Activated CD4-positive, alpha-beta T cell treated with anti-CD3 and anti-CD28 coated beads, Interleukin-2, amount 10 ng/mL, durations not matched to agents 24 days and 14 days (primary cell): ENCODE measurements at places on chromosomes 5 and 9. TPM values are rescaled to one million over a fixed set of nuclear protein-coding genes. Genes with fewer than 3 reads are reported as not detected.

GRCh38 chr5:1182633-1183423 is 18.6 kb upstream of the SLC6A19 start:
- H3K36me3 ChIP-seq, result no peaks in the 10 kb centered on the region
- DNase-seq, result no peak
- no peak overlapping the region for H3K4me3 ChIP-seq

DNA sequence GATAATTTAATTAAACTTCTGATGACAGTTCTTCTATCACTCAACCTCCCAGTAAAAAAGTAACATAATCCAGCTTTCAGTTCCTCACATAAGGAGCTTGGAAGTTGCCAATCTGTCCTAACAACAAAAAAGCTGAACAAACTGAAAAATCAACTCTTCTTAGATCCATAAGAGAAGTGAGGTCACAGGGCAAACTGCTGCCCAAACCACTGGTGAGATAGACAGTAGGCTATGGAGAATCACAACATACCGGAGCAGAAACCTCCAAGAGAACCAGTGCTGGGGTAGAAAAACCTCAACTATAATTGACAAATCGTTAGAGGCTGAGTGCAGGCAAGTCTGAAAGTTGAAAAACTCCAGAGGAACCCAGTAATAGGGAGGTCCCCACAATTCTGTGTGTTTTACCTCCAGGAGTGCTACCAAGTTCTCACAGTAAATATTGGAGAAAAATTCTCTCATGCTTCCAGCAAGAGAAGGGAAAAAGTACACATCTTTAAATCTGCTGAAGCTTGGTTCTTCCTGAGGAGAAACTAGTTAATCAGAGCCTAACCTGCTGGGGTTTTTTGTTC is 300.0 kb downstream of the PDE4D start:
- peak overlapping the region; percentile 39 for H3K27ac ChIP-seq
- no peak for DNase-seq
- H3K36me3 ChIP-seq, result no peaks in the 10 kb centered on the region
- H3K4me1 ChIP-seq, result peaks cover 16% of the 10 kb centered on the region
- no peak overlapping the region for H3K4me3 ChIP-seq
- peaks cover 4% of the 10 kb centered on the region for H3K27me3 ChIP-seq

- peaks cover 29% of the 10 kb centered on the region for H3K36me3 ChIP-seq
- H3K4me1 ChIP-seq, result peaks cover 35% of the 10 kb centered on the region
- H3K27ac ChIP-seq, result no peak overlapping the region
- no peak for DNase-seq
- H3K4me3 ChIP-seq, result no peak overlapping the region
Measured at GRCh38 chr9:79575547-79575946, 3.8 kb downstream of the TLE4 start.

- H3K27me3 ChIP-seq, result no peaks in the 10 kb centered on the region
- H3K4me1 ChIP-seq, result peaks cover 15% of the 10 kb centered on the region
- peak overlapping the region; percentile 73 for H3K27ac ChIP-seq
- peak overlapping the region; percentile 40 for H3K4me3 ChIP-seq
- peaks cover 2% of the 10 kb centered on the region for H3K36me3 ChIP-seq
Measured at GRCh38 chr9:5493679-5494511, 16.4 kb upstream of the PDCD1LG2 start.

DNA sequence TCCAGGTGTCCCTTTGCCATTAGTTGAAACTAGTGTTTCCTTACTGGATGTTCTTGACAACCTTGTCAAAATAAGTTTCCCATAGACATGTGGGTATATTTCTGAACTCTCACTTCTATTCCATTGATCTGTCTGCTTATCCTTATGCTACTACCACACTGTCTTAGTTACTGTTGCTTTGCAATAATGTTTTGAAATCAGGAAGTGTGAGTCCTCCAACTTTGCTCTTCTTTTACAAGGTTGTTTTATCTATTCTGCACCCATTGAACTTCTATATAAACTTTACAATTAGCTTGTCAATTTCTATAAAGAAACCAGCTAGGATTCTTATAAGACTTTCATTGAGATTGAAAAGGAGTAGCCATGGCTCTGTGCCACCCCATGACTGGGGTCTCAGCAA is 24.3 kb downstream of the CD14 start:
- H3K36me3 ChIP-seq, result no peaks in the 10 kb centered on the region
- DNase-seq, result no peak
- H3K27me3 ChIP-seq, result peaks cover 5% of the 10 kb centered on the region
- no peak overlapping the region for H3K27ac ChIP-seq
- no peak overlapping the region for H3K4me3 ChIP-seq
- H3K4me1 ChIP-seq, result peaks cover 7% of the 10 kb centered on the region

DNA sequence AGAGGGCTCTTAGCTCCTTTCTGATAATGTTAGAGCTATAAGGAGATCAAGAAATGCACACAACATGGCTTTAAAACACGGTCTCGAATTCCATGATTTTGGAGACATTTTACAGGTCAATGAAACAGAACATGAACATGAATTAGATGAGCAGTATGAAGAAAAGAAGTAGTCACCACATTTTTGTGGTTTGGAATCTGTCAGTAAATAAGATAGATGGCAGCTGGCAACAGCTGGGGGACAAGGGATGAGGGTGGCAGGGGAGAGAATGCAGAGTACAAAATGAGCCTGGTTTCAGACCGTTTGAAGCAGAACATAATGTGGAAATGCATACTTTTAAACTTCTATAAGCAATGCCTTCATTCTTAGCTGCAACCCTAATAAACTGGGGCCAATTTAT is 107.1 kb downstream of the OXCT1 start:
- H3K4me3 ChIP-seq, result no peak overlapping the region
- peaks cover 12% of the 10 kb centered on the region for H3K4me1 ChIP-seq
- H3K27ac ChIP-seq, result no peak overlapping the region
- no peaks in the 10 kb centered on the region for H3K27me3 ChIP-seq

DNA sequence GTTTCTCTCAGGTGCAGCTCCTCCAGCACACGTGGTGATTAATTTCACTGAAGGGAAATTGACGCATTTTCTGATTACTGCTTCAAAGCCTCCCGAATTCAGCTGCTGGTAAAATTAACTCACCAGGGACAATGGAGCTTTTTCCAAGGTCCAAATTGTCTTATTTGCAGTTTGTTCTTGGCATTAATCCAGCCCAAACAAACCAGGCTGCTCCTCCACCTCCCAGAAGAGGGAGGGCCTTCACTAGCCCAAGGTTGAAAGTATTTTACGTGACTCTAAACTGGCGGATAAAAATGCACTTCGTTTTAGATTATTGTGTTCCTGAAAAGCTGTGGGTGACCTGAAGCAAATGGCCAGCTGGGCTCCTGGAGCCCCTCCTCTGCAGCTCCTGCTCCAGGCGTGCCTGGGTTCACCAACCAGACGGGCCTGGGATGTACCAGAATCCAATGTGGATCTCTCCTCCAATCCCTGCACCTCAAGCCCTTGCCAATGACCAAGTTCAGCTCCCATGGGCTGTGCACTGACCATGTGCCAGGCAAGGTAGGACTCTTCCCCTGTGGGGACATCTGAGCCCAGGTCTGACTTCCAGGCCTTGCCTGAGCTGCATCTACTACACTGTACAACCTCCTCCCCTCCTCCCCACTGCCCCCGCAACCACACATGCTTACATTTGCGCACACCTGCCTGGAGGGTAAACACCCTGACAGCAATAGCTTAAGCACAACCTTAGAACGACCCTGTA is 193.4 kb downstream of the CDK5RAP2 start:
- H3K27me3 ChIP-seq, result no peaks in the 10 kb centered on the region
- H3K27ac ChIP-seq, result no peak overlapping the region
- no peak overlapping the region for H3K4me3 ChIP-seq
- no peak for DNase-seq
- no peaks in the 10 kb centered on the region for H3K4me1 ChIP-seq

GRCh38 chr9:138078846-138079245 is 201.3 kb downstream of the CACNA1B start:
- no peaks in the 10 kb centered on the region for H3K27me3 ChIP-seq
- H3K4me1 ChIP-seq, result no peaks in the 10 kb centered on the region
- no peak overlapping the region for H3K4me3 ChIP-seq
- no peaks in the 10 kb centered on the region for H3K36me3 ChIP-seq
- no peak for DNase-seq
- no peak overlapping the region for H3K27ac ChIP-seq

DNA sequence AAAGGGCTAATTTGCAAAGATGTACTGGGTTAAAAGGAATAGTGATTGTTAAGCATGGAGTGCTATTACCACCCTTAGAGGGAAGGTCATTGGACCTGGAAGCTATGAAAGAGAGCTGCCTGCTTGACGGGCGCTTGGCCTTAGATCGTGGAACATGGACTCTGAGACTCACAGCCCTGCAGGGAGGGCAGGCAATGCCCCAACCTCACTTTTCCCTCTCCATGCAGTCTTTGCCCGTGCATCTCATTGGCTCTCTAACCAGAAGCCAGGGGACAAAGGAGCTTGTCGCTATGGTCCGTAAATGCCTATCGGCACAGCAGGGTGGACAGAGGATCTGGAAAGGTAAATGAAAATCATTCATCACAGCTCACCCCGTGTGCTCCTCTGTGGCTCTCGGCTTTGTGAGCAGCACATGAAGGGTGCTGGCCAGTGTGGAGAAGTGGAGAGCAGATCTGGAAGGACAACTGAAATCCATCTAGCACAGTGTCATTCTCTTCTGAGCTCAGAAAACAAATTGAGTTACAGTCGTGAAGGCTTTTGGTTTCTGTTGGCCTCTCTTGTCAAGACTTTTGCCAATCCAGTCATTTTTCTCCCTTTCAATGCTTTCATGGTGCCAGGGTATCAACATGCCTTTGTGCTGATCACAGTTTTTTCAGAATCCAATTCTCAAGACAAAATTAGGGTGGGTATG is 186.2 kb downstream of the SNX18 start:
- no peak overlapping the region for H3K4me3 ChIP-seq
- no peak for DNase-seq
- H3K4me1 ChIP-seq, result peaks cover 13% of the 10 kb centered on the region
- no peaks in the 10 kb centered on the region for H3K36me3 ChIP-seq
- H3K27ac ChIP-seq, result no peak overlapping the region

TMC1 gene
- total RNA-seq, result not detected in 2 replicates

- no peaks in the 10 kb centered on the region for H3K27me3 ChIP-seq
- H3K4me1 ChIP-seq, result peaks cover 7% of the 10 kb centered on the region
- H3K27ac ChIP-seq, result no peak overlapping the region
Measured at GRCh38 chr9:93264338-93265125, 80.6 kb downstream of the WNK2 start.

DNA sequence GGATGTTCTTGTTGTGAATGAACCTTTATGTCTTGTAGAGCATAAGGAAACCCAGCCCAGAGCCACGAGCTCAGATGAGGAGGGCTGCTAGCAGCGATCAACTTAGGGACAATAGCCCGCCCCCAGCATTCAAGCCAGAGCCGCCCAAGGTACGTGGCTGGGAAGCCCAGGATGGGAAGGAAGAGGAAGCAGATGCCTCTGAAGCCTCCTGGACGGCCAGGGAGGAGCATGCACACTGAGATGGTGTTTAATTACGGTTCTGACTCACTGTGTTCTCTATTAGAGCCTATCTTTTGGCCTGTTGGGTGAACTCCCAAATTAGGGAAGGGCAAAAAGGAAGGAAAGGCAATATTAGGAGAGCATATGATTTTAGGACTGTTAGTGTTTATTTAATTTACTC is 75.3 kb downstream of the TJP2 start:
- H3K27ac ChIP-seq, result no peak overlapping the region
- H3K4me3 ChIP-seq, result no peak overlapping the region

- H3K4me1 ChIP-seq, result no peaks in the 10 kb centered on the region
- peaks cover 9% of the 10 kb centered on the region for H3K27me3 ChIP-seq
- H3K4me3 ChIP-seq, result no peak overlapping the region
- no peak for DNase-seq
Measured at GRCh38 chr5:74155501-74155900, 485.0 kb downstream of the ENC1 start.

DNA sequence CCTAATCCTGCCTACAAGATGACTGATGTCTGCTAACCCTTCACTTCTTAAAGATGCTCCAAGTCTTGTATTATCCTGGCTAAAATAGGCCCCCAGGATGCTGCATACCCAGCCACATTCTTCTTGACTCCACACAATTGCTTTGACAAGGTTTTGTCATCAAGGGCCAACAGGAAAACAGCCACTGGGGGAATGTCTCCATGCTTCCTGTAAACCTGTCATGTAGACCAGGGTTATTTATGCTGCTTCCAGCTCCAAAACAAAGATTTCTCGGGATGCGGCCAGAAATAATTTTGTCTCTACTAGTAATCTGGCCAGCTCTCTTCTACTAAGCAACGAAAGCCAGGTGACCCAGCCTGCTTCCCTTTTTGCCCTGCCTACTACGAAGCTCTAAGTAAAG is 53.8 kb downstream of the SHB start:
- H3K36me3 ChIP-seq, result no peaks in the 10 kb centered on the region
- H3K4me1 ChIP-seq, result no peaks in the 10 kb centered on the region
- no peak overlapping the region for H3K4me3 ChIP-seq
- DNase-seq, result no peak
- peaks cover 2% of the 10 kb centered on the region for H3K27me3 ChIP-seq

DNA sequence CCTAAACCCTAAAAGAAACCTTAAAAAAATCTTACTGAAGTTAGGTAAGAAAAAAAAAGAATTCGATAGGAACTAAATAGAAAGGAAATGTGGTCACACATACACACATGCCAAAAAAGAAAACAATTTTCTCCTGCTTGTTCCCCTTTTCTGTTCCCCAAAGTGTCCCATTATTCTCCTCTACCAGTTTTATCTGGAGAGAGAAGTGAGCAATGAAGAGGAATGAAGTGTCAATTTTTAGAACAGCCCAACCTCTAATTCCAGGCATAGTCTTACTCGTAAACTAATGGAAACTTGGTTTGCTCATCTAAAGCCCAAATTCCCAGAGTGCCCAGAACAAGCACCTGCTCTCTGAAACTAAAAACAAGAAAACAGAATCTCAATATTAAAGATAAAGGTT is 26.1 kb downstream of the AP3B1 start:
- H3K27ac ChIP-seq, result no peak overlapping the region
- DNase-seq, result no peak
- H3K36me3 ChIP-seq, result peaks cover 15% of the 10 kb centered on the region

ABO gene
- total RNA-seq, result 0.36 and 0.58 TPM in 2 replicates

DHX29 gene
- total RNA-seq, result 18.0 and 18.2 TPM in 2 replicates

DNA sequence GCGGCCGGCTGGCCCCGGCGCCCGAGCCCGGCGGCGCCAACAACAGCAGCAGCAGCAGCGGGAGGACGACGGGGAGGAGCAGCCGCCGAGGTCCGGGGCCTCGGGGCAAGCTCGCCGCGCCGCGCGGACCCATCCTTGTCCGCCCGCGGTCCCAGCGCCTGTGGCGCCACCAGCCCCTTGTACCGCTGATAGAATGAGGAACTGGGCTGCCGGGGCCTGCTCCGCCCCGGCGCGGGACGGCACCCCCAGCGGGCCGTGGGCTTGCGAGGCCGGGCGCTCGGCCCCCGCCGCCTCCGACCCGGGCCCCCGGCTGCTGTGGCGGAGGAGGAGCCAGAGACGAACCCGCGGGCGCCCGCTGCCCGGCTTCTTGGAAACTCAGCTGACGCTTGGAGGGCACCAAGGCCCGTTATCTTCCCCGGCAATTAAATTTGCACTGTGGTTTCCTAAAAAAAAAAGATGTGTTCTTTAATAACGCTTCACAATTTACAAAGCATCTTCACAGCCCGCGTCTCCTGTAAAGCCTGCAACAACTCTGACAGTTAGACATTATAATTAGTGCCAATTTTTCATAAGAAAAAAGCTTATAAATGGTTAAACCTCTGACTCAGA is at the start of gene ARSB:
Gene ARSB (minus strand): TSS at position 195 of the 609 bp plus-strand sequence. CDS start 62 bp downstream, at position 133.
- peak within 1 kb of the TSS; percentile 91 for H3K4me3 ChIP-seq
- peak; percentile 86 for DNase-seq
- no peaks in the 10 kb centered on the region for H3K36me3 ChIP-seq
- H3K27me3 ChIP-seq, result no peaks in the 10 kb centered on the region
- peaks cover 31% of the 10 kb centered on the region for H3K4me1 ChIP-seq

CDH10 gene
- not detected in 2 replicates for total RNA-seq

- H3K27me3 ChIP-seq, result no peaks in the 10 kb centered on the region
- DNase-seq, result no peak
- peaks cover 73% of the 10 kb centered on the region for H3K36me3 ChIP-seq
- H3K4me3 ChIP-seq, result no peak overlapping the region
- H3K4me1 ChIP-seq, result peaks cover 18% of the 10 kb centered on the region
Measured at GRCh38 chr5:1044117-1044516, 35.5 kb downstream of the NKD2 start.
